ENCODE measurements at places on chromosomes 1 and 21. TPM values are rescaled to one million over a fixed set of nuclear protein-coding genes. Genes with fewer than 3 reads are reported as not detected.

Gene CLCA4
- polyA plus RNA-seq: 0.18 TPM

DNA sequence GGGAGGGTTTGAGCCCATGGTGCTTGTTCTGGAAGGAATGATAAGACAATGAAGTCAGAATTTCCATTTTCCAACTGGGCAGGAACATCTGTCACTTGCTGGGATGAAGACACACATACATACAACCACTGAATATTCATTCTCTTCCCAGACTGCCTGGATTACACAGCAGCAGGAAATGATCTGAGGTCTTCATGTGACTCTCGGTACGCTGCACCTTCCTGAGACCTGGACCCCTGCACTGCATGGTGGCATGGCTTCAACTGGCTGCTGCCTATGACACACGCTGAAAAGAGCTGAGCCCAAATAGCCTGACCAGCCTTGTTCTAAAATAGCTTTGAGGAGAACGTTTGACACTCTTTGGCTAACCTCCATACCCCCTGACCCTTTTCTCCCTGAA, 150.6 kb downstream of the GABPA start:
- no peak for DNase-seq

Gene S100A3
- 1.2 TPM for polyA plus RNA-seq

Gene CFH
- polyA plus RNA-seq: 98.4 TPM

DNA sequence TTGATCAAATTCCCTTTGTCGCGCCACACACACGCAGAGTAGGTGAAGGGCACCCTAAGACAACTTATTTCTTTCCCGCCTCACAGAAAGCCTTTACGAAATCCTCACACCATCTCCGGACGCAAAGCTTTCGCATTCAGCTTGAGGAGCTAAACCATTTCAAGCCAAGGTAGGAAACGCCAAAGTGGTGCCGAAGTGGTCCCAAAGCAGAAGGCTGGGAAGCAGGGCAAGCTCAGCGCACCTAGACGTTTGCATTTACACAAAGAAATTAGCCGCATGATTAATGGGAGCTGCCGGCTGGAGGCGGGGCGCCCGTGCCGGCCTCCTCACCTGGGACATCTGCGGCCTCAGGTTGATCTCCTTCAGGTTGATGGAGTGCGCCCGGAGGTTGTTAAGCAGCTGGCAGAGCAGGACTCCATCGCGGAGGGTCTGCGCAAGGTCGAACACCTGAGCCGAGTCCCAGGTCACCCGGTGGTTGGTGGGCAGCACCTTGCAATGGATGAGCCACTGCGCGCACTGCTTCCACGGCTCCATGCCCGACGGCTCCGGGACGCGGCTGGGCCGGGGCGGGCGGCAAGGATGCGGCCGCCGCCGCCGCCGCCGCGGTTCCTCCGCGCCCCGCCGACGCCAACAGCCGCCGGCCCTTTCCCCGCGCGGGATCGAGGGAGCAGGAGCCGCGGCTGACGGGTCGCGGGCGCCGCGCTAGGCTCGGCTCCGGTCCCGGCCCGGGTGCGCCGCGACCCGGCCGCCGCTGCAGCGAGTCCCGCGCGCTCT, 457 bp downstream of the VAV3 start:
- no peak for DNase-seq

GRCh38 chr1:57485643-57486042, 61.8 kb upstream of the DAB1 start:
- no peak for DNase-seq

DNA sequence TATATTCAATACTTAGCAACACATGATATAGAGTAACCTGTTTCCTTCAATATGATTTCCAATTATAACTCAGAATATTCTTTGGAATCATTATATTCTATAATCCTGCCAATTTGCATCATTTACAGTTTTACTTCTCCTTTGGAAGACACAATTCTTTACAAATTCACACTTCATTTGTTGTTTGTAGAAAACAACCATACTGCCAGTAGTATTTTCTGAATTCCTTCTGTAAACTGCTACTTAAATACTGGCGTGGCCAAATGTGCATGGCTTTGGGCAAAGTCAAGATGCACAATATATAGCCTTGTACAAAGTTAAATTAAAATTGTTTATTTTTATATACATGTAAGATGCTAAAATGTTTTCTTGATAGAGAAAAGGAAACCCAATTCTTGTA, 687.1 kb upstream of the NEGR1 start:
- no peak for DNase-seq

Gene KLF17
- polyA plus RNA-seq: not detected

GRCh38 chr1:66084442-66084841, 291.7 kb downstream of the PDE4B start:
- no peak for DNase-seq

Gene FAM3B
- not detected for polyA plus RNA-seq

GRCh38 chr21:45573452-45574035, 31.3 kb upstream of the SLC19A1 start:
- no peak for DNase-seq

GRCh38 chr1:236103646-236104218, 38.6 kb upstream of the GPR137B start:
- peak; percentile 75 for DNase-seq

GRCh38 chr21:15138490-15138889, 73.7 kb upstream of the NRIP1 start:
- peak; percentile 20 for DNase-seq

Gene PTBP2
- polyA plus RNA-seq: 34.0 TPM

Gene CR2
- polyA plus RNA-seq: 0.08 TPM

GRCh38 chr1:237124856-237125462, 83.0 kb downstream of the RYR2 start:
- DNase-seq: no peak

- peak; percentile 8 for DNase-seq
These were observed 248.8 kb upstream of the FOXD3 start for GRCh38 chr1:63073309-63074306.

Gene TMEM269
- polyA plus RNA-seq: 0.79 TPM

Gene FLG2
- polyA plus RNA-seq: 0.12 TPM

Gene AMY1B
- not detected for polyA plus RNA-seq

Gene HPDL
- polyA plus RNA-seq: 1.8 TPM

DNA sequence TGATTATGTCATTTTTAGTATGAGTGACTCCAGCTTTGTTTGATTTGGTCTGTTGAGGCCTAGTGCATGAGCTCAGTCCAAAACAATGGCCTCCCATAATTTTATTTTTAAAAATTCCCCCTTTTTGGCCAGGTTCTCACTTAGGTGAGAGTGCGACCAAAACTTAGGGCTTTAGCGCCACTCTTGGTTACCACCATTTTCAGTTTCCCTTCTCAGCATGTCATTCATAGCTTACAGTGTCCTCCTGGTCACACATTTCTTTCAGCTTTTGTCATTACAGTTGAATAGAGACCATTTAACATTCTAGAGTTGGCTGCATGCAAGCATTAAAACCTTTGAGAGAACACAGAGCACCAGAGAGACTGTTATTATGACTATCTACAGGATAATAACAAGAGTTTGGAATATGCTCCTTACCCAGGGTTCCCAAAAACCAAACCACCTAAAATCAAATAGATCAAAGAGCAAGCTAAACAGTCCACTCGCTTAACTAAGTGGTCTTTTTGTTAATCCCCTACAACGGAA, 85.4 kb downstream of the TLR5 start:
- no peak for DNase-seq

DNA sequence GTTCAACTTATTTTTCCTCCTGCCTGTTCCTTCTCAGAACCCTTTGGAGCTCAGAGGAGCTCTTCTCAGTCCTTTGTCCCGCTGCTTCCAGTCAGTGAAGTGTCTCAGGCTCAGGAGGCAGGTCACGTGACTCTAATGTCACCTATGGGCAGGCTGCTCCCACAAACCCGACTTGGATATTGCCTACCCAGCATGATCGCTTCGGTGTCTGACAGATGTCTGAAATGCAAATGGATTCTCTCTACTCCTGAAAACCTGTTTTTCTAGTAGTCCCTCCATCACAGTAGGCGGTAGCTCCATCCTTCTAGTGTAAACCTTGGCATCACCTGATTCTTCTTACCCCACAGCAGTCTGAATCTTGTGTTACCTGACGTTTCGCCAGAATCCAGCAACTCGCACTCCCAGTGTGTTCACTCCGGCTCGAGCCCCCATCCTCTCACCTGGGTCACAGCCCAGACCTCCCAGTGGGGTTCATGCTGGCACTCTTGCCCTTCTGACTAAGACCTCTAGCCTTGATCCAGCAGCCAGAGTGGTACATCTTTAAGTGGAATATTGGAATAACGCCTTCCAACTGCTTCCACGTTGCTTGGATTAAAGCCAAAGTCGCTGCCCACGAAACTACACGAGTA, 5.4 kb downstream of the PADI6 start:
- no peak for DNase-seq

Gene SYNC
- 51.6 TPM for polyA plus RNA-seq

Gene NID1
- polyA plus RNA-seq: 239 TPM

GRCh38 chr1:199931666-199932377, 95.7 kb upstream of the NR5A2 start:
- DNase-seq: no peak

GRCh38 chr1:185627171-185627570, 107.0 kb upstream of the HMCN1 start:
- no peak for DNase-seq

GRCh38 chr1:27416387-27417111, 24.1 kb downstream of the GPR3 start:
- no peak for DNase-seq

DNA sequence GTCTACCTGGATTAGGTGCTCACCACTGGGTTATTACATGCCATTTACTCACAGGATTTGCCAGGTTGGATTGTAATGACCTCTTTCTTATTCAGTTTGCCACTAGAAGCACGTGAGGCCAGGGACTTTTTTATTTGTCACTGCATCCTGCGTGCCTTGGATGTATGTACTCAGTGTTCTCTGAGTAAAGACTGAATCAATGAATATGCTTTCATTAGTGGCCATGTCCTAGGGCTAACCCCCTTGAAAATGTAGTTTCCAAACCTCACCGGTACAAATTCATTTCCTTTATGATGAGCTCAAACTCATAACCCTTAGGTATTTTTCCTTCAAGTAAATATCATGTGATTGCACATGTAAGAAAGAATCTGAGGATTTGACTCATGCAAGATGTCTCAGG, 1.3 kb upstream of the ZP4 start:
- DNase-seq: no peak

- no peak for DNase-seq
These were observed 45.9 kb downstream of the LUZP1 start for GRCh38 chr1:23122796-23123195.

DNA sequence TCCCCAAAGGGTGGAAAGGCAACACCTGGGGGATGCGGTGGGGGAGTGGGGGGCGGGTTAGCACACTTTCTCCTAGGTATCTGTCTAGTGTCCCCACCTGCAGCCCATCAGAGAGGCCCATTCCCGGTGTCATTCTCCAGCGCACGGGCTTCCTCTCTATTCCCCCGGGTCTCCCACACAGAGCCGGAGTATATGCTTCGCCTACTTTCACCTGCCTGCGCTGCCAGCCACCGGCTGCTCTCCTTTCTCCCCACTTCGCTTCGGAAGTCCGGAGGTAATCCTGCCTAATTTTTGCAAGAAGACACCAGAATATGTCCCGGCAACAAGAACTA, 852 bp downstream of the RGS7 start:
- no peak for DNase-seq

DNA sequence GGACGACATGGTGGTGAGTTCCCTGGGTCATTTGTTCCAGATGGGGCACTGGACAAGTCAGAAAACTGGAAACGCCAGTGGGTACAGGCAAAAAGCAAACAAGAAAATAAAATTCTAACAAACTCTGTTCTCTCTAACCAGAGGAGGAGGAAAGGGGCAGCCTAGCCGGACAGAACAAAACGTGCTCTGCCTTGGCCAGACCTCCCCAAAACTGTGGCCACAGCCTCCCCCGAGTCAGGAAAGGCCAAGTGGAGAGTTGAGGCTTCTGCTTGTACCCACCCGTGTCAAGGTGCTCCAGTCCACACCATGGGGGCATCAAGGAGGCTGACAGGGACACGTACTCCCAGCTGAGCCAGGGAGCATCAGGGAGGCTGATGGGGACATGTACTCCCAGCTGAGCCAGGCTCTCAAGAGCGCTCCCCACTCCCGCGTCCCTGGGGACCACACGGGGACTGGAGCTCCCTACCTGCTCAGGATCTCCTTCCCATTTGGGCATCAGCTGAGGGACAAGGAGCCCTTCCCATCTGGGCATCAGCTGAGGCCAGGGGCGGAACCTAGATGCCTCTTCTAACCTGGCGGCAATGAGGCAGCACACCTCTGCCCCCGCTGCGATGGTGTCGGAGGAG, 154.8 kb upstream of the COL6A1 start:
- no peak for DNase-seq

Gene ACTN2
- polyA plus RNA-seq: 2,228 TPM

Gene CRNN
- polyA plus RNA-seq: not detected

GRCh38 chr21:45640888-45641479, 2.5 kb upstream of the PCBP3 start:
- DNase-seq: no peak

DNA sequence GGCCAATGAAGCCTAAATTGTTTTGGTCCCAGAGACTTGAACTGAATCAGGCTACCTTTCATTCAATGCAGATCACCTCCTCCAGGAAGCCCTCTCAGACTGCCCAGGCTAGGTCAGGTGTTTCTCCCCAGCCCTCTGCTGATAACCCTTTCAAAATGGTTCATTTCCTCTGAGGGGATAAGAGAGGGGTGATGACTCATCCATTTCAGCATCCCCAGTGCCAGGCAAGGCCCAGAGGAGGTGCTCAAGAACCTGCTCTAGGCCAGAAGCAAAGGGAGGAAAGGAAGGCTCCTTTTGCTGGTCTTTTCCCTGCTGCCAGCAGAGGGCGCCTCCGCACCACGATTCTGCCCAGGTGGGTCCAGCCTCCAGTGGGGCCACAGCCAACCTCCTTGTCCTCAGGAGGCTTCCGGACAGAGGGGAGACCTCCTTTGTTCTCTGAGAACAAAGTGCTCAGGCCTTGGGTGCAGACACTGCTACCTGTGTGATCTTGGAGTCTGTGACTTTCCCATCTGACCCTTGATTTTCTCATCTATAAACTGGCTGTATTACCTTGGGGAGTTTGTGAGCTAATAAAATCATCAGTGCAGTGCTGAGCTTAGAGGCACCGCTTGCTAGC, 45.3 kb upstream of the ARHGEF10L start:
- peak; percentile 58 for DNase-seq

Gene RPE65
- not detected for polyA plus RNA-seq

- DNase-seq: no peak
These were observed 417.7 kb upstream of the USP24 start for GRCh38 chr1:55632906-55633305.

GRCh38 chr1:208081972-208082371, 162.2 kb downstream of the PLXNA2 start:
- no peak for DNase-seq

- no peak for DNase-seq
These were observed 22.7 kb downstream of the INAVA start for GRCh38 chr1:200917291-200917817.

- DNase-seq: no peak
These were observed 11.2 kb downstream of the PRMT2 start for GRCh38 chr21:46646541-46647154.

- DNase-seq: no peak
These were observed 99.7 kb upstream of the CD34 start for GRCh38 chr1:208010487-208011071.

GRCh38 chr1:94949681-94950661, 23.1 kb upstream of the CNN3 start:
- no peak for DNase-seq

Data from hindlimb muscle (tissue), 1 donor.